OCI-LY7 (cell line): ENCODE measurements at places on chromosomes 5 and 9. TPM values are rescaled to one million over a fixed set of nuclear protein-coding genes. Genes with fewer than 3 reads are reported as not detected.

The ZNF474 gene
- not detected in 2 replicates for total RNA-seq

GRCh38 chr9:126722252-126722921 is 82.5 kb upstream of the ZBTB43 start:
- DNase-seq: peak; percentile 89

- DNase-seq: no peak
Measured at GRCh38 chr9:20593537-20593936, 28.8 kb downstream of the MLLT3 start.

DNA sequence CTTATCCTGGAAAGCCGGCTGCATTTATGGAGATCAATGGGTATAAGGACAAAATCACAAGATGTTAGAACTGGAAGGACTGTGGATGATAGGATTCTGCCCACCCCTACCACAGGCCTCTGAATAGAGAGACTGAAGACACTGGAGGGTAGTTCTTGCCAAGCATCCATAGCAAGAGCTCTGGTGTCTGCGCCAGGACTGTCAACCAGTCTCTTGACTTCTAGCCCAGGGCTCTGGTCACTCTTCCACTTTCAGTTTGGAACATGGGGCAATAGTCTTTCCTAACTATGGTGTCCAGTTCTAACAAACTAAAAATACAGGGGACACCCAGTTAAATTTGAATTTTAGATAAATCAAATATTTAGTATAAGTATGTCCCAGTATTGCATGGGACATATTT is 23.4 kb downstream of the LARP1 start:
- no peak for DNase-seq

- DNase-seq: no peak
Measured at GRCh38 chr9:93009337-93010015, 49.0 kb upstream of the SUSD3 start.

GRCh38 chr5:135393691-135394090 is 5.3 kb downstream of the MACROH2A1 start:
- DNase-seq: no peak
